ENCODE measurements at places on chromosomes 5 and 9.

DNA sequence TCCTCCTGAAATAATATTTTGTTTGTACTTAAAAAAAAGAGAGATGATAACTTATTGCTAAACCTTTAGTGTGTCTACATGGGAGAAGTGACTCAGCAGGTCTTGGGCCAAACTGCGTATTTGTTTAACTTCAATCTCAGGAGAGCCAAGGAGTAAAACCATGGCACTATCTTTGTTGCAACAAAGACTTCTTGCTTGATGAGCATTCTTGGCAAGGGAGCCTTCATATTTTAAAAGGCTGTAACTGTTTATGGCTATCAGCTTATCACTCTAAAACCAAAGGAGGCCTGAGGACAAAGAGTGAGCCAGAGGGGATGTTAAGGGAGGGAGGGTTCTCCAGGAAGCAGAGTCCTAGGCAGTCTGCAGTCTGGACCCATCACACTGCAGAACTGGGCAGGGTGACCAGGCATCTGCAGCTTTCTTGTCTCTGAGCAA is 216.2 kb upstream of the S1PR3 start:
- peak; percentile 79 for DNase-seq

- no peak for DNase-seq
Observed at GRCh38 chr5:68803881-68804319, 289.9 kb upstream of the SLC30A5 start.

DNA sequence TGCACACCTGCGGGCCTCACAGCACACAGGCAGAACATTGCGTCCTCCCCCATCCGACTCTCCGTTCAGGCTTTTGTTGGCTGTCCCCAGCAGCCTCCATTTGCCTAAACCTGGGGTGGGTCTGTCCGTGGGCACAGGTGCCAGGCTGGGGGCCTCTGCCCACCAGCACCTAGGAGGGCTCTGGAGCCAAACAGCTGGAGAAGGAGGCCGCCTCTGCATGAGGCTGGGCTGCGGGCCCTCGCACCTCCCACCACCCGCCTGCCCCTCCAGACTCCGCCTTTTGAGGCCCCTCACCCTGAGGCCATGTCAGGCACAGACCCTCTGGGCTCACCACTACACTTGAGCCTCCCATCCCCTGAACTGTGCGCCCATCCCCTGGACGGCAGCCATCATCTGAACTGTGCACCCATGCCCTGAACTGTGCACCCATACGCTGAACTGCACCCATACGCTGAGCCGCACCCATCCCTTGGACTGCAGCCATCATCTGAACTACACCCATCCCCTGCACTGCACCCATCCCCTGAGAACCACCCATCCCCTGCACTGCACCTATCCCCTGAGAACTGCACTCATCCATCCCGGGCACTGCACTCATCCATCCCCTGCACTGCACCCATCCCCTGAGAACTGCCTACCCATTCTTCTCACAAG is 98.0 kb upstream of the OTULINL start:
- DNase-seq, result no peak

GRCh38 chr9:98399950-98400683 is 144.7 kb upstream of the TBC1D2 start:
- no peak for DNase-seq

- no peak for DNase-seq
Observed at GRCh38 chr9:88915916-88916315, 75.4 kb upstream of the S1PR3 start.

- DNase-seq, result no peak
Observed at GRCh38 chr5:30392897-30393296, 800.6 kb upstream of the CDH6 start.

DNA sequence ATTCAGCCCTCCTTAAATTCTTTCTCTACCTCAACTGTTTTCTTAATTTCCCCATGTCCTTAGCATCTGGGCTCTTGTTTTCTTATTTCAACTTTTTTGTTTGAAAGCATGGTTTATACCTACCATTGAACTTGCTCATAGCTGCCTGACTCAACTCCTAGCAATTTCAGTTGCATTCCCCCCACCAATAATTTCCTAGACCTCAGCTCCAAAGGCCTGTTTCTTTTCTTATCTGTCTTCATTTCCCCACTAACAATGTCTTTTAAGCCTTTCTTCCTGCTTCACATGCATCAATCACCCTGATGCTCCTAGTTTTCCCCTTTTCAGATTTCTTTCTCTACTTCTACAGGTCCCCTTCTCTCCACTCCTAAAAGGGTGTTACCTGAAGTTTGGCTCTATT is 129.7 kb upstream of the PDE4D start:
- peak; percentile 58 for DNase-seq

DNA sequence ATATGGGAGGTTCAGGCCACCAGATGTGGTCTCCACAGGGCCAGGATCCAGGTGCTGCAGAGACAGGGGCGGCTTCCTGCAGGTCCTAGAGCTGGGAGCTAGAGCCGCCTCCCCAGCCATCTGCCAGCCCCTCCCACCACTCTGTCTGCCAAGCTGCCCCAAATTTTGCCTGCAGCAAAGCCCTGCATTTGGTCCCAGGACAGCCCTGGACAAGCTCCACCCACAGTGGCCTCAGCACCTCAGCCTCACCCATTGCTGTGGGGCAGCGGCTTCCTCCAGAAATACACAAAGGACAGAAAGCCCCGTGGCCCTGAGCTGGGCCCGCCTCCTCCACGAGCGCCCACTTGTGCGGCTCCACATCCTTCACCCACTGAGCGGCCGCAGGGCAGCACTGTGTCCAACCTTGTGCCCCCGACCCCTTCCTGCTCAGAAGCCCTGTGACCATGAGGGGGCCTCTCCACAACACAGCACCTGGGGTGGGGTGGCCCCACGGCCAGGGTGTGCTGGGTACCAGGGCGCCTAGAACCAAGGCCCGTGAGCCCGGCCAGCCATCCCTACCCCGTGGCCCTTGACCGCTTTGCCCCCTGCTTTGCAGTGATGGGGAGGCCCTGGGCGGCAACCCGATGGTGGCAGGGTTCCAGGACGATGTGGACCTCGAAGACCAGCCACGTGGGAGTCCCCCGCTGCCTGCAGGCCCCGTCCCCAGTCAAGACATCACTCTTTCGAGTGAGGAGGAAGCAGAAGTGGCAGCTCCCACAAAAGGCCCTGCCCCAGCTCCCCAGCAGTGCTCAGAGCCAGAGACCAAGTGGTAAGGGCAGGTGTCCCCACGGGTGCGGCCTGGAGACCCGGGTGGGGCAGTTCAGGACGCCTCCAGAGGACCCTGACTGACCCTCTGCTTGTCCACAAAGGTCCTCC is 3.7 kb upstream of the AJM1 start:
- no peak for DNase-seq

GRCh38 chr5:10173716-10174115 is 76.0 kb downstream of the ATPSCKMT start:
- no peak for DNase-seq

- no peak for DNase-seq
Observed at GRCh38 chr5:138212828-138213160, 329 bp downstream of the CDC23 start.

DNA sequence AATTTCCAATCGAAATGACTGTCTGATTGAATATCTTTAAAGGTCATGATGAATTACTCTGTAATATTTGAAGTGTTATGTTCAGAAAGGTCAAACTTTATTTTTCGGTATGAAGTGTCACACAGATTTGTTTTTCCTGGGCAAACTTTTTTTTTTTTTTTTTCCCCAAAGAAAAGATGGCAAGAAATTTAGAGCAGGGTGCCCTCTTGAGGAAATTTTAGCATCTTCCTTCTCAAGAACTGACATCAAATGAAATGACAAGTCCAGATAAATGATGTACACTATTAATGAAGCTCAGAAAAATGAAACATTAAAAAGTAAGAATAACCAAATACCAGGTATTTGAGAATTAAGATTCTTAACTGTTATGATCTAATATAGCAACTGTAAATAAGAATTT is 123.6 kb downstream of the INVS start:
- peak; percentile 61 for DNase-seq
